ENCODE measurements at places on chromosomes 2 and 18. TPM values are rescaled to one million over a fixed set of nuclear protein-coding genes. Genes with fewer than 3 reads are reported as not detected.

FIGN gene
- 6.5 TPM for total RNA-seq

DGKD gene
- 15.9 TPM for total RNA-seq

ARL6IP6 gene
- 54.9 TPM for total RNA-seq

GLI2 gene
- 41.4 TPM for total RNA-seq

FAM117B gene
- total RNA-seq: 6.9 TPM

EGR4 gene
- total RNA-seq: 0.04 TPM

CACNB4 gene
- 0.83 TPM for total RNA-seq

ATP8B1 gene
- 1.4 TPM for total RNA-seq

THUMPD2 gene
- total RNA-seq: 7.1 TPM

ANKRD29 gene
- total RNA-seq: 2.9 TPM

COQ10B gene
- 23.8 TPM for total RNA-seq

AGXT gene
- not detected for total RNA-seq

CD8B gene
- total RNA-seq: 0.37 TPM

GRHL1 gene
- total RNA-seq: 0.30 TPM

UCN gene
- not detected for total RNA-seq

ACTG2 gene
- not detected for total RNA-seq

SLC14A1 gene
- not detected for total RNA-seq

ESPNL gene
- total RNA-seq: 1.5 TPM

TUBA4B gene
- not detected for total RNA-seq

IL1F10 gene
- not detected for total RNA-seq

YPEL5 gene
- 30.1 TPM for total RNA-seq

SCN7A gene
- total RNA-seq: not detected

SLC30A3 gene
- 0.89 TPM for total RNA-seq

GPAT2 gene
- 0.44 TPM for total RNA-seq

DYSF gene
- 9.5 TPM for total RNA-seq

CROCC2 gene
- total RNA-seq: not detected

RUFY4 gene
- not detected for total RNA-seq

UGT1A8 gene
- total RNA-seq: not detected

MYO1B gene
- total RNA-seq: 47.4 TPM

DNAJB2 gene
- total RNA-seq: 38.6 TPM

SKOR2 gene
- total RNA-seq: 0.15 TPM

CKAP2L gene
- total RNA-seq: 24.8 TPM

CDCA7 gene
- total RNA-seq: 83.8 TPM

TGFA gene
- total RNA-seq: 1.3 TPM

RPS27A gene
- 1,879 TPM for total RNA-seq

SMAD4 gene
- 140 TPM for total RNA-seq

ACOXL gene
- 6.0 TPM for total RNA-seq

MYO3B gene
- 0.35 TPM for total RNA-seq
